ENCODE measurements at places on chromosomes 5 and 9.

- DNase-seq = no peak
These were observed 72.2 kb upstream of the SLC12A2 start for GRCh38 chr5:128011339-128011738.

DNA sequence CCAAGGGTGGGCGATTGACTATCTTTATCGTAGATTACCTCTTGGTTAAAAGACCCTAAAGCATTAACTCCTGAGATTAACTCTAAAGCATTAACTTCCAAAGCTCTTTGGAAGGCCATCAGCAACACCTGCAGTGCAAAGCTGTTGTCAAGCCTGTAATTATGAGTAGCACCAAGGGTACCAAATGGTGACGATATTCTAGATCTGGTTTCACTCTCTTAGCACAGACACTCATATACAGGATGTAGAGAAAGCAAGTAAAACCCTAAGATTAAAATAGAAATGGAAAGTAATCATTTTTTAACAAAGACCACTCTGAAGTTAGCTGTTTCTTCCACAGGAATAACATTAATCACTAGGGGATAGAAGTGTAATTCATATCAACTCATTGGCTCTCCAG lies 29.9 kb upstream of the TNFSF8 start:
- no peak for DNase-seq

DNA sequence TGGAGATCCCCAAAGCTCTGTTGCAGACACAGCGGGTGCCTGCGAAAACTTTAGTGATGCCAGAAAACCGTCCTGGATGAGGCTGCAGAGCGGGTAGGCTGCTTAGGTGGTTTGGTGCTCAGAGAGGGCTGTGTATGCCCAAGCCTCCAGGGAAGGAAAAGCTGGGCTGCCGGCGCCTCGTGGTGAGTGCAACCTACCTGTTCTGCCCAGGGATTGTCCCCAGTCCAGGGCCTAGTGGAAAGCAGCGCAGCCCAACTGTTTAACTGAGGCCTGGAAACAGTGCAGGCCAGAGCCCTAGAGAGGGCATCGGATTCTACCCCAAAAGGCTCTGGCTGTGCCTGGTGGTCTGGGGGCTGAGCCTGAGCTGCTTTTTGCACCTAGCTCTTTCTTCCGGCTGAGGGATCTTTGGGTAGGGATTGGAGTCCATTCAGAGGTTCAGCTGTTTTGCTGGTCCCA lies 2.8 kb downstream of the LMX1B start:
- DNase-seq = no peak

GRCh38 chr5:121968910-121969607 lies 7.3 kb downstream of the SRFBP1 start:
- DNase-seq = no peak

- DNase-seq = no peak
These were observed 5.9 kb downstream of the CDKN2A start for GRCh38 chr9:21988056-21988990.

- no peak for DNase-seq
These were observed 176.0 kb upstream of the TLE4 start for GRCh38 chr9:79395755-79396154.

GRCh38 chr5:57824047-57824446 lies 341.4 kb upstream of the ACTBL2 start:
- no peak for DNase-seq

GRCh38 chr5:131747180-131748105 lies 49.4 kb downstream of the FNIP1 start:
- no peak for DNase-seq

All from right renal pelvis (tissue), 4 donors.